ENCODE measurements at places on chromosomes 1 and 21.

- peak; percentile 79 for DNase-seq
Measured at GRCh38 chr21:36141513-36141925, 6.6 kb downstream of the CBR3 start.

DNA sequence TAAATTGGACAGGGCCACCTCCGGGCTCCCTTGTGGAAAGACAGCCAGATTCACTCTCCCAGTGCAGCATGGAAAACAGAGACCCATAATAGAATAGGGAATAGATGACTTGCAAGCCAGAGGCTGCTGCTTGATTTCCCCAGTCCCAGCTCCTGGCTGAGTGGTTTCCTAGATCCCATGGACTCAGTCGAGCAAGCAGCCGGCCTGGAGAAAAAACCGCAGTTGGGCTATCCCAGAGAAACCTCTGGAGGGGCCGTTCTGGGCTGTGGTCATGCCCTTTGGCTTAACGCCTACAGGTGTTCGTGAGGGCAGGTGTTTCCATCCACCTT, 61.7 kb downstream of the ELK4 start:
- no peak for DNase-seq

DNA sequence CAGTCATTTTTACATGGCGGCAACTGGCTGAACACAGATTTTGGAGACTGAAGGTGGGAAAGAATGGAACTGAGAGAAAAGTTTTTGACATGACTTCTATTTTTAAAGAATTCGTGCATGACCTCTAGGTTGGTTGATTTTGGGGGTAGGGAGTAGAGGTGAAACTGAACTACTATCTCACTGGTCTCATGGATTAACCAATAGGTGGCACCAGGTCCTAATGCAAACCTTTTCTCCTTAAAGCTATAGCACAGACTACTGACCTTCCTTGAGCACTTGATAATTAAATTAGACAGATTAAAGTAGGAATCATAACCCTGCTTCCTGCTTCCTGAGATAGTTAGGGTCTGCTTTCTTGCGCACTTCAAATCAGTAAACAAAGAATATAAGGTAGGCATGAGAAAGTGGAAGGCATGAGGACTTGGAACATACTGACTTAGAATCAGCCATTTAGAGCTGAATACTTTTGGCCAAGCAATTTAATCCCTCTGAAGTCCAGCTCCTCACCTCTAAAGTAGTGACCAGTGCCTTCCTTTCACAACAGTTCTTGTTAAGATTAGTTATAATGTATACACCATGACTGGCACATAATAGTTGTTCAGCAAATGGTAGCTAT, 206.0 kb downstream of the CENPF start:
- DNase-seq = no peak

DNA sequence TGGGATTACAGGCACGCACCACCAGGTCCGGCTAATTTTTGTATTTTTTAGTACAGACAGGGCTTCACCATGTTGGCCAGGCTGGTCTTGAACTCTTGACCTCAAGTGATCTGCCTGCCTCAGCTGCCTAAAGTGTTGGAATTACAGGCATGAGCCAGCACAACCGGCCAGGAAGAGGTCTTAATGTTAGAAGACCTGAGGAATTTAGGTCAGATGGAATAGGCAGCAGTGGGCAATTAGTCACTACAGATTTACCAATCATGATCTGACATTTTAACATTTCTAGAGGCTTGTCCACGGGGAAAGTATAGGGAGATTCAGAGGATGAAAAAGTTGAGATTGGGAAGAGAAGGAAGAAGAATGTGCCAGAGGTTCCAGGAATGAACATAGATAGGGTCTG, 8.9 kb upstream of the APP start:
- no peak for DNase-seq

DNA sequence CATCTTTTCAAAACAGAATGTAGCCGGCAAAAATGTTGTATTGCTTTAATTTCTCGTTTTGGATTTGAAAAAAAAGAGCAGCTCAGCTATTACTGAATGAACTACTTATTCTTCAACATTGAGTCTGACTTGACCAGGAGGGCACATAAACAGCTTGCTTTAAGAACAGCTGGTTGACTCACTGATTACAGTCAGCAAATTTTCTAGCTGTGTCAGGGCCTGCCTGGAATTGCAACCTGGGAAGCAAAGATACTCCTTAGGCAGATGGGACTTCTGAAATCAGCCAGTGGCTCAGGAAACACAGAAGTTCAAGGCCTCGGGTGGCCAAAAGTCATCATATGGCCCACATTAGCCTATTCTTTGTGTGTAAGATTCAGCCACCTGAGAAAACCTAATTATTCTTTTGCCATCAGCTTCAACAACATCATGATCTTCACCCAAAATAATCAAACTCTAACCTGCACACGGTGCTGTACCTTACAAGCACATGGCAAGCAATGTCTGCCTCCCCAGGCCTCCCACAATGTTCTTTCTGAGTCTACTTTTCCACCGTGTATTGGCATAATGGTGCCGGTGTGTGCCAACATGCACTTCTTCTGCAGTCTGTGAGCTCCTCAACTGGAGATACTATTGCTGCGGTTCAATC, 307.2 kb downstream of the HHIPL2 start:
- no peak for DNase-seq

DNA sequence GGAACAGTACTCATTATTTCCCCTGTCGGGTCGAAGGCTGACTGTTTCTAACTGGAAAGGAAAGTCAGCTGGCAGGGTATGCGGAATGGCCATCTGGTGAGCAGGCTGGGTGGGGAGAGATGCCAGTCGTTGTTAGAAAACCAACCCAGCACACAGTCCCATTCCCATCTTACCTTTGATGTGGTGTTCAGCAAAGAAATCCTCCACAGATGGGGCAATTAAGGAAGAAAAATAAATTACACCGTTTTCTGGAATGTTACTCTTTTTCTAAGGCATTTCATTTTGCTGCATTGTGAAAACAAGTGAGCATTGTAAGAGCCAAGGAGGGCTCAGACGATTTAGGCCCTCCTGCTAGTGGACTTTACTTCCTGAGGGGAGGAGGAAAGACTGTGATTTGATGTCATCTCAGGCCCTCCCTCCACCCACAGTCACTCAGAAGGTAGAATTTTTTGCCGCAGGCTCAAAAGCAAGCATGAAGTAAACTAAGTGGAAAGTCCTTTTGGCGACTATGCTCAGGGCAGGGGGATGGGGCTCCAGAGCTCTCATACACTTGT, at the start of gene SLC16A4:
SLC16A4 (minus strand) TSS at position 335 of the 554 bp plus-strand sequence. CDS start 1,703 bp downstream, outside the sequence.
- DNase-seq = no peak

DNA sequence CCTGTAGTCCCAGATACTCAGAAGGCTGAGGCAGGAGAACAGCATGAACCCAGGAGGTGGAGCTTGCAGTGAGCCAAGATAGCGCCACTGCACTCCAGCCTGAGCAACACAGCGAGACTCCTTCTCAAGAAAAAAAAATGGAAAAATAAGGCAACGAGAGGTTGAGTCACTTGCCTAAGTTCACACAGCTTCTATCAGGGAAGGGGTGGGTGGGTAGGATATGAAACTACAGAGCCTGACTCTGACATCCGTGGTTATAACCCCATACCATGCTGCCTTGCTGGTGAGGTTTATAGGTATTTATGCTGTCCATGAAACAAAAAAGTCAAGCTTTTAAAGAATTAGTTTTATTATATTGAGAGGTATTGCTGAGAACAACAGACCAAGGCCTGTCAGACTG, 61.5 kb upstream of the RAB4A start:
- no peak for DNase-seq

DNA sequence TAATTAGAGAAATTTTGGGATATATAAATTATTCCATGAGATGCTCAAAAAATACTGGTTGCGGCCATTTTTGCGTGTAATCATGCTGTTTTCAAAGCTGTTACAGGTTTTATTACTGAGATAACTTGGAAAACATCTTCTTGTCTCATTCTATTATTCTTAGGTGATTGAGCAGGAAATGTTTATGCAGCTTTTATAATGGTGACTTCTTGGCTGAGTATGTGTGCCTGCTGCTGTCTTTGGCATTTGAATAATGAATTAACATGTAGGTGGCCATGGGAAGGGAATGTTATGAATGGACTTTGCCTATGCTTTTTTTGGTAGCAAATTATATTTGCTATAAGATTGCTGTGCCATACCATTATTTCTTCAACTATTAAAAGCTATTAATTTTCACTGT, 52.5 kb downstream of the RASAL2 start:
- DNase-seq = no peak

- no peak for DNase-seq
Measured at GRCh38 chr1:31488528-31488927, 75.5 kb downstream of the SERINC2 start.
